ENCODE measurements at places on chromosomes 4 and X.
A peak's percentile ranks its signal among the peaks of the same experiment; 100 is the strongest.

DNA sequence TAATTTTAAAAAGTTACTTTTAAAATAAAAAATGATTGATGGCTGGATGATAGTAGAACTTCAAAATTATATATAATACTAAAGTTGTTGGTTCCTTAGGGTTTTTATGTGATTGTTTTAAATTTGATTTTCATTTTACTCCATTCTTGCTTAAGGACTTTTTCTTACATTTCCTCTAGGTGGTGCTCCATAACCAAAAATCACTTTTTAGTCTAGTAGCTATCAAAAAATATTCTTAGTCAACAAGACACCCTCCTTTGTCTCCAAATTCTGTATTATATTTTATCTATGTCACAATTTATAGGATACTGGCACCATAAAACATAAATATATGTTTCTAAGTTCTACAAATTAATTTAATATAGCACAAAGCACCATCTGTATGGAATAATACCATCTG is 67.2 kb upstream of the BRWD3 start:
- no peak for DNase-seq

GRCh38 chr4:70743731-70744130 is 22.0 kb downstream of the RUFY3 start:
- no peak for DNase-seq

DNA sequence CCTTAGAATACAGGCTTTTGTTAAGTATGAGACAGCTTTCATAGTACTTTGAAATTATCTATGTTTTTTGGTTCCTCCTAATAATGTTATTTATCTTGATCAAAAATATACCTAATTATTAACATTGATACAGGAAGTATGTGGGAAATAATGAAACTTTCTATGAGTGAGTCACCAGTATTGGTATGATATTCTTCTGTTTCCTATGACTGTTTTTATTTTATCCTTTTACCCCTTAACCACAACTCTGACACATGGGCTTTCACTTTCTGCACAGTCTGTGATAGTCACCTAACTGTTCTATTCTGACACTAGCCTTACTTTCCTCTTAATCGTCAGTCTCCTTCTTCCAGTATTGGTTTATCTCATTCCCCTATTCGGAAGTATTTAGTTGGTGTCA is 4.7 kb downstream of the THAP9 start:
- no peak for DNase-seq

DNA sequence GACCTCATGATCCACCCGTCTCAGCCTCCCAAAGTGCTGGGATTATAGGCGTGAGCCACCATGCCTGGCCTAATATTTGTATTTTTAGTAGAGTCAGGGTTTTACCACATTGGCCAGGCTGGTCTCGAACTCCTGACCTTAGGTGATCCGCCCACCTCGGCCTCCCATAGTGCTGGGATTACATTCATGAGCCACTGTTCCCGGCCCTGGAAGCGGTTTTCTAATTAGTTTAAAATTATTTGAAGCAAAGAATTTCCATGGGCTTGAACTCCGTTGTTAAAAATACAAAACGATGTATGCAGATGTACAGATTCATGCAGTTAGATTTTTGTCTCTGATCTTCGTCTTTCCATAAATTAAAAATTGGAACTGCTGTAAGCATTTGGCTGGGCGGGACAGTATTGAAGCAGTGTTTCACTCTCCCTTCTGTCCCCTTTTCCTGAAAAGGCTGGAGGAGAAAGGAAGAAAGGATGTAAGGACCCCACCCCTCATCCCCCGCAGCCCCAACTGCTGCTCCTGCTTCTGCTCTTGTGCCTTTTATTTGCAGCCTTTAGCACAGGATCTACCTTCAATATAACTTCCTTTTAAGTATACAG is 12.0 kb downstream of the TRAPPC11 start:
- DNase-seq, result no peak

GRCh38 chr4:121728066-121728465 is 31.3 kb upstream of the ANXA5 start:
- DNase-seq, result no peak

- DNase-seq, result no peak
Observed at GRCh38 chr4:75736862-75737261, 12.5 kb downstream of the USO1 start.

DNA sequence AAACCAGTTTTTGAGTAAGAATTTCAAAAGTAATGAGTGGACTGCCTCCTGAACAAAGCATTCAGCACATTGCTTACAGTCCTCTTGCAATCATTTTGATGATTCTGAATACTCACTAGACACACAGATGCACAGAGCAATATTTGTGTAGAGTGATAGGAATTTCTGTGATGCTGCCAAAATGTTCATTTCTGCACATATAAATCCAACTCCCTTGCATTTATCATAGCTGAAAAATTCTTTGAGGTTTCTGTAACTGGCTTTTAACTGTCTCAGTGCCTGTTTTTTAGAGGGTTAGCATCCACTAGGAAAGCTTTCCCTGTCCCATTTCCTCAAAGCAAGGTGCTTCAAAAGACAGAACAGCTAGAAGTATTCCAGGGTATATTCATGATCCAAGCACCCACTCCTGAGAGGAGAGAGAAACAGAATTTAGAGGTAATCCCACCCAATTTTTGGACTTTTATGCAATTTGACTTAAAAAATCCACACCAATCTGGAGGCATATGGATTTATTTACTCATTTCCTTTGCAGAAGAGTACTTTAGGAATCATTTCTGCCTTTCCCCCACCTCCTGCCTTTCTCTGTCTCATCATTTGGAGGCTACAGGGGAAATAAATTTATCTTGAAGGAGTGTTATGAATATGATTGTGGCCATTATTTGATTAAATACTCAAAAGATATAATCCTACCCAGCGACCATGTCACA is 234.5 kb upstream of the SLIT2 start:
- no peak for DNase-seq

GRCh38 chr4:184861047-184861446 is 35.3 kb upstream of the ACSL1 start:
- DNase-seq, result no peak

- DNase-seq, result peak; percentile 37
Observed at GRCh38 chrX:53071604-53072417, 10.4 kb upstream of the TSPYL2 start.

- DNase-seq, result no peak
Observed at GRCh38 chr4:73895201-73896175, 26.3 kb downstream of the CXCL1 start.

DNA sequence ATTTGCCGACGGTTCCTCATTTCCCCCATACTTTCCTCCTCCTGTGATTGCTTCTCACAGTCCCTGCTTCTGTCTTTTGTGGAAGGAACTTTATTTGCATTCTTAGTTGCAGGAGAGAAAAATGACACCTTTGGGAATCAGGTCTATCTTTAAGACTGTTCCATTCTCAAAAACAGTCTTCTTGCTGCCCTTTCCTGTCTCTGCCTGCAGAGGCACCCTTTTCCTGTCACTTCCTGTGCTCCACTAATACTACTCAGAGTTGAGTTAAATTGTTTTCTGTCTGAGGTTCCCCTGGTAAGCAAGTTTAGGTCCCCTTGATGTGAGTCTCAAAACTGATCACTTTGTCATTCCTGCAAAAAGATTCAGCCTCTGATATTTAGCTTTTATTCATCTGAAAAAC is 208.8 kb upstream of the CLNK start:
- no peak for DNase-seq

DNA sequence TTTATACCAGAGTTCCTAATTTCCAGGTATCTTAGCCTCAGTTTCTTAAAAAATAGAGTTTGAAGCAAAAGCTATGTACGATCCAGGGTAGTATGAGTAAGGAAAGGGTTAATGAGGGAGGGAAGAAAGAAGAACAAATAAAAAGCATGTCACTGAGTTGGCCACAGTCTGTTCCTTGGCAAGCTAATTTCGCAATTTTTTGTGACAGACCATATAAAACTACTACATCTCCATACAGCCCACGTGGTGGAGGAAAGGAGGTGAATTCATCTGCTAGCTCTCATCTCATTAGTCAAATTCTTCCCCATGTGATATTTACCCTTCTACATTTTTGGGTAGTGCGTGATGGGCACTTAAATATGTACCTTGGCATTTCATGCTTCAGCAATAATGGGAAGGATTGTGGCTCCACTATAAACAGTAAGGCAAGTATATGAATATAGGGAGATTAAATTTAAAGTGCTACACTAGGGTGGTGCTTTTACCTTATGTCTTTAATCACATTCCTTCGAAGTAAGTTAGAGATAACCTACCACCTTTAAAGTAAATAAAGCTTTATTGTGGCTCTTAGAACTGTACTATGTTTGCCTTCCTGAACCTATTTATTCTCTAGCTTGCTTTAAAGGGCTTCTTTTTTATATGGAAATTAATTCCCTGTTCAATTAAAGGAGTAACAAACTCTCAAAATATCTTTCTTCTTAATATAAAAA is 102.1 kb upstream of the VAMP7 start:
- DNase-seq, result no peak

DNA sequence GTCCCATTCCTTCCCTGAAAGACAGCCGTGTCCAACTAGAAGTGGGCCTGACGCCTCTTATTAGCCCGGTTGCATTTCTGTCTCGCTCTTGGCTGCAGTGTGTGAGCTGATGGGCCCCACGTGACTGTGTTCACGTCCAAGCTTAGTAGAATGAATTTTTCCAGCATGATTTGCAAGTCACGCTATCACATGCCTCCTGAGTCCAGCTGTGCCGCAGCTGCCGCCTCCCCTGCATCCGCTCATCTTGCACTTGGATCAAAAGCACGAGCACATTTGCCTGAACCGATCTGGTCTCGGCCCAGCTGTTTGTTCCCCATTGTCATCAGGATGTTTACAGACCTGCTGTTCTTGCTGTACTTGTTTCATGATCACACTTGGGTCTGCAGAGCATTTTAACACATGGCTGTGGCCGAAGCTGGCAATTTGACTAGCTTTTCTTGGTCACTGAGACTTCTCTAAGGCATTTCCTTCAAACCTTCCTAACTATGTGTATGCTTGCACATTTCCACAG is 126.5 kb downstream of the KIT start:
- no peak for DNase-seq

DNA sequence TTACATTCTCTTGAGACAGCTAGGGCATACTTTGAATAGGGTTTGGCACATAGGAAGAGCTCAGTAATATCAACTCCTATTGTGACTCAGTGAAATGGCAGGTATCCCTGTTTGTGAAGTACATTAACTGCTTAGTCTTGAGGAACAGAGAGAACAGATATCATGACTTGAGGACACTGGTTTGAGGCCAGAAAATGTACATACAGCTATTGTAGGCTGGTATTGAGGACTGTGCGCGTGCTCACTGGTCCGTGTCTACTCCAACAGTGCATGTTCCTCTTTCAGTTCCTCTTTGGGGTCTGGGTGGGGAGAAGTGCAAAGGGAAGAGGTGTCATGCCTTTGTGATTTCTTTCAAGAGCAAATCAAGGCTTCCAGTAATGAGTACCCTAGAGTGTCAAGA is 34.6 kb upstream of the TBC1D9 start:
- DNase-seq, result no peak

DNA sequence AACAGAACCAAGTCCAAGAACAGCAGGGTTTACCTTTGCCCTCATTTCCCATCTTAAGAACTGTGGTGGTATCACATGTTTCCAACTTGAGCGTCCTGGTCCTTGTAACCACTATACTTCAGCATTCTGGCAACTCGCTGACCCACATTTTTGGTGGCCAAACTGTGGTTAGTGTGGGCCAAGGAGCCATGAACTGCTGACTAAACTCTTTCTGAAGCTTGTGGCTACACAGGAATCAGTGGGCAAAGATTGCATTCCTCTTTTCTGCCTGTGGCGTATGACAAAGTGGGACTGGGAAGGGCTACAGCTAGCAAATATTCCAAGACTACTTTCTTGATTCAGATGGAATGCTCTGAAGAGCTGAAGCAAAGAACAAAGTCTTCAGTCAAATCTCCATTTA is 106.3 kb upstream of the MID1 start:
- DNase-seq, result no peak

DNA sequence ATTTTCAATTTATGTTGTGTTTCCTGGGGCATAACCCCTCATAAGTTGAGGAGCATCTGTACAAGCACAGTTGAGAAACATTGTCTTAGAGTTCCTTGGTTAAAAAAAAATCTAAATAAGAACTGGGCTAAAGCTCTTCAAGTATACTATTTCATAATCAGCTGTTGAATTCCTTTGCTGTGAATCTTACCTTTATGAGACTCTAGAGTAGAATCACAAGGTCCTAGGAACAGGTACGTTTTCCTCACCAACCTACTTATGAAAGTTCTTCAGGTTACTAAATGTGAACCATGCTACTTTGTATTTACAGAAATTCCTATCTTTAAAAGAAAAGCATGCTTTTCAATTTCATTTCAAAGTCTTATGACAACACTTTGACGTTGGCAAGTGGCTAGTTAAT is 20.9 kb upstream of the SOD3 start:
- no peak for DNase-seq

DNA sequence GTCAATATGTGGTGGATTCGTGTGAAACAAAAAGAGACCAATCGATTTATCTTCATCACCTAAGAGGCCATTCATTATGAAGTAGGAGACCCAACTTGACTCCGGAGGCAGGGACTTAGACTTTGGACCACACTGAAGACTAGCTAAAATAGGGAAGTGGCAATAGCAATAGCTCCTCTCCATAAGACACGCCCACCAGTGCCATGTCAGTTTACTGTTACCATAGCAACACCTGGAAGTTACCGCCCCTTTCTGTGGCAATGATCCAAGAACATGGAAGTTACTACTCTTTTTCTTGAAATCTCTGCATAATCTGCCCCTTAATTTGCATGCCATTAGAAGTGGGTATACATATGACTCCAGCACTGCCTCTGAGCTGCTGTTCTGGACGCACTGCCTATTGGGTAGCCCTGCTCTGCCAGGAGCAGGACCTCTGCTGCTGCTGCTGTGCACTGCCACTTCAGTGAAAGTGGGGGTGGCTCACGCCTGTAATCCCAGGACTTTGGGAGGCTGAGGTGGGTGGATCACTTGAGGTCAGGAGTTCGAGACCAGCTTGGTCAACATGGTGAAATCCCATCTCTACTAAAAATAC is 163.2 kb downstream of the PRKX start:
- no peak for DNase-seq

DNA sequence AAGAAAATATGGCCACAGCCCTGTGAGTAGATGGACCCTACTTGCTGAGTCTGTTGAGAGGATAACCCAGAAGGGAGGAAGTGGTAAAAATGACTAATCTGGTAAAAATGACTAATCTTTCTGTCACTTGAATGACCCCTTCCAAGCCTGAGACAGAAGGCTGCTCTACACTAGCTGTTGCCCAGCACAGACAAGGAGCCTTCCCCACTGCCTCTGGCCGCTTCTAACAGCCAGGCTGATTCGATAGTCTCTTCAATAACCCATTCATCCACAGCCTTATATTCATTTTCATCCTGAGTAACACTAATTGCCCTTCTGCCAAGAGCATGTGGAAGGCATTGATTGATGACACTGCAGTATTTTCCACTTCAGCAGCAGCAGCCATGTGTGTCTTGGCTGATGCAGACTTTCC is 18.4 kb downstream of the MAGEB17 start:
- no peak for DNase-seq

- no peak for DNase-seq
Observed at GRCh38 chrX:38102875-38103274, 96.5 kb downstream of the SYTL5 start.

- DNase-seq, result no peak
Observed at GRCh38 chrX:119734897-119735339, 23.5 kb upstream of the SOWAHD start.

All from stimulated activated CD4-positive, alpha-beta T cell treated with anti-CD3 and anti-CD28 coated beads, Interleukin-1b, Interleukin-23, amount 100 ng/mL, for 1 hour (primary cell).